Dermis lymphatic vessel endothelial cell (primary cell): ENCODE measurements at places on chromosomes 13 and 19. TPM values are rescaled to one million over a fixed set of nuclear protein-coding genes. Genes with fewer than 3 reads are reported as not detected.

Gene IQCN
- total RNA-seq: 0.09 and 0.22 TPM in 2 replicates

Gene PLA2G4C
- 34.8 and 64.0 TPM in 2 replicates for total RNA-seq

Gene ATF5
- total RNA-seq: 2.6 and 3.5 TPM in 2 replicates

Gene KMT2B
- total RNA-seq: 4.2 and 4.3 TPM in 2 replicates

Gene SMAD9
- total RNA-seq: 26.9 and 27.8 TPM in 2 replicates

Gene LYPD3
- total RNA-seq: 0.17 and 1.1 TPM in 2 replicates

Gene INSL3
- total RNA-seq: not detected in 2 replicates

Gene CFAP97D2
- not detected in 2 replicates for total RNA-seq

Gene ZNF773
- total RNA-seq: 8.6 and 11.6 TPM in 2 replicates

Gene MAN2B1
- total RNA-seq: 51.4 and 57.1 TPM in 2 replicates

Gene CATSPERD
- not detected in 2 replicates for total RNA-seq

Gene IGSF23
- 0.11 TPM in 1 of 2 replicates, not detected in the other for total RNA-seq

Gene C5AR2
- total RNA-seq: under 0.01 and 0.11 TPM in 2 replicates

Gene PRKCG
- total RNA-seq: not detected in 2 replicates

Gene SOX1
- total RNA-seq: not detected in 2 replicates

Gene OR7C1
- total RNA-seq: not detected in 2 replicates

Gene TPP2
- total RNA-seq: 31.0 and 56.5 TPM in 2 replicates

Gene DUS3L
- 20.8 and 27.1 TPM in 2 replicates for total RNA-seq

Gene LSR
- total RNA-seq: 0.34 and 3.5 TPM in 2 replicates

Gene KLK12
- total RNA-seq: not detected in 2 replicates

Gene KCNRG
- total RNA-seq: 5.2 and 9.5 TPM in 2 replicates

Gene APC2
- under 0.01 TPM in 2 replicates for total RNA-seq

Gene NALCN
- 30.2 and 36.4 TPM in 2 replicates for total RNA-seq

Gene ZNF264
- total RNA-seq: 26.1 and 29.9 TPM in 2 replicates

Gene CCL25
- total RNA-seq: not detected in 2 replicates
